ENCODE measurements at places on chromosomes 7 and 10. TPM values are rescaled to one million over a fixed set of nuclear protein-coding genes. Genes with fewer than 3 reads are reported as not detected.

Gene MBLAC1
- total RNA-seq: 4.5 TPM

Gene FAM25G
- not detected for total RNA-seq

Gene GRK5
- total RNA-seq: 8.3 TPM

Gene DKK1
- total RNA-seq: not detected

Gene GDF2
- not detected for total RNA-seq

Measured in OCI-LY7 (cell line).